Activated CD4-positive, alpha-beta T cell treated with anti-CD3 and anti-CD28 coated beads, Interleukin-2, amount 50 U/mL, for 4 hours (primary cell): ENCODE measurements at places on chromosomes 6 and 20.

DNA sequence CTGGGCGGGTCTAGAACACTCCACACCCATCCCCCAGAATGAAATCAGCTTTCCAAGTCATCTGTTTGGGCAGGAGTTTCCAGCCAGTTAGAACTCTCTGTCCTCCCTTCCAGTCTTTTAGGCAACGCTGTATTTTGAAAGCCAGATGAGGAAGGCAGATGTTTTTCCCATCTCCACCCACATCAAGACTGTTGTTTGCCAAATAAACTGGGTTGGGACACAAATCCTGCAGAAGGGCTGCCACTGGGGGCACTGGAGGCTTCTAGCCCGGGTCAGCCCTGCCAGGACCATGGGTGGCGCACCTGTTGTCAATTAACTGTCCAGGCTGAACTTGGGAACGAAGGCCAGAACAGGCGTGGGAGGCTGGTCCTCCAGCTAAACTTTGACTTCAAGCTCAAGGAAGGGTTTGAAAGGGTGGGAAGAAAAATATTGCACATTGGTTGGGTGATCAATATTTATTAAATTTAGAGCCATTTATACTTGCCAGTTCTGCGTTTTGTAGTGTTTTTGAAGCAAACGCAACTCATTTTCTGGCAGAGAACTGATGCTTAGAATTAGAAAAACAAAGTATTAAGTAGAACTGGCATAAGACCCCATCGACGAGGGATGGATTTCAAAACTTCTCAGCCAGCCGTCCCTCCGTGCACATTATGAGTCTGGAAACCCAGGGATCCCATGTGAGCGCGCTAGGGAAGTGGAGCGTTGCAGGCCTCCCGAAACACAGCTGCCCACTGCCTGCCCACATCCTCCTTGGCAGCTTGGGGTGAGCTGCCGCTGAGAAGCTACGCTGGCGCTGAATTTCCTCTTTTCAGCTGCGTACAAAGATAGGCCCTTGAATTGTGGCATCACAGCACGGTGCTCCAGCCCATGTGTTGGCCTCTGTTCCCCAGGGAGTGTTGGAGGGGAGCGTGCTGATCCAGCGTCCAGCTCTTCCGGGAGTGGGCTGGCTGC lies 297.4 kb downstream of the QKI start:
- DNase-seq = no peak

DNA sequence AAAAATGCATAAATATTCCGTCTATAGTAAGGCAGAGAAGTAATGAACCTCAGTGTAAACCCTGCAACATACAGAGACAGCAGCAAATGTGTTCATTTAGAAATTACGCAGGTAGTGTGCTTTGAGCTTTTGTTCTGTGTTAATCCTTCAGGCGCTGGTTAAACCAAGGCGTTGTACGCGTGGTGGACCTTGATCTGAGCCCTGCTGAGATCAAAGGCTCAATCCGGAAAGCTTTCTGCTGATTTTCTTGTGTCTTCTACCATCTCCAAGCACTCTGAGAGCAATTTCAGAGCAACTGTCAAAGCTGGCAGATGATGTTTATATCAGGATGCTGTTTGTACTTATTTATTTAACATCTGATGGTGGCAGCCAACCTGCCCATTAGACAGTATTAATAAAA lies 382.8 kb downstream of the CDH26 start:
- DNase-seq = no peak

DNA sequence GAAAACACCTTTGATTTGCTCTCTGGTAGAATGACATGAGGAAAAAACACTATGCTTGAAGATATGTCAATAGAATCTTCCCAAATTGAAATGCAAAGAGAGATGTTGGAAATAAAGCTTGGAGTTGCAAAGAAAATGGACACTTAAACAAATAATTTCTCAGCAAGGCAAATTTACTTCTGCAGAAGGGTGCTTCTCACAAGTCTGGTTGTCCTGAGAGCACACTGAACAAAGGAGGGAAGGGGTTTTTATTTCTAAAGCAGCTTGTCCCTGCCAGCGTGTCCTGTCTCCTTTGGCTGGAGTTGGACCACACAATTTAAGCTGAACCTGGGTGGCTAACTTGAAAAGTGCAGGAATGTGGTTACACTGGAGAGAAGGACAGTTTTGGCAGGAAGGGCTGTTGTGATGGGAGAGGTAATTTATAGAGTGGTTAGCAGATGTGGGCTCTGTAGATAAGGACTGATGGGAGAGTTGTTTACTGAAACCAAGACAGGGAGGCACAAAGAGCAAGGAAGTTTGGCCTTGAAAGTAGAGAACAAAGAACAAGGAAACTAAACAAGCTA lies 454.6 kb upstream of the EYS start:
- no peak for DNase-seq

DNA sequence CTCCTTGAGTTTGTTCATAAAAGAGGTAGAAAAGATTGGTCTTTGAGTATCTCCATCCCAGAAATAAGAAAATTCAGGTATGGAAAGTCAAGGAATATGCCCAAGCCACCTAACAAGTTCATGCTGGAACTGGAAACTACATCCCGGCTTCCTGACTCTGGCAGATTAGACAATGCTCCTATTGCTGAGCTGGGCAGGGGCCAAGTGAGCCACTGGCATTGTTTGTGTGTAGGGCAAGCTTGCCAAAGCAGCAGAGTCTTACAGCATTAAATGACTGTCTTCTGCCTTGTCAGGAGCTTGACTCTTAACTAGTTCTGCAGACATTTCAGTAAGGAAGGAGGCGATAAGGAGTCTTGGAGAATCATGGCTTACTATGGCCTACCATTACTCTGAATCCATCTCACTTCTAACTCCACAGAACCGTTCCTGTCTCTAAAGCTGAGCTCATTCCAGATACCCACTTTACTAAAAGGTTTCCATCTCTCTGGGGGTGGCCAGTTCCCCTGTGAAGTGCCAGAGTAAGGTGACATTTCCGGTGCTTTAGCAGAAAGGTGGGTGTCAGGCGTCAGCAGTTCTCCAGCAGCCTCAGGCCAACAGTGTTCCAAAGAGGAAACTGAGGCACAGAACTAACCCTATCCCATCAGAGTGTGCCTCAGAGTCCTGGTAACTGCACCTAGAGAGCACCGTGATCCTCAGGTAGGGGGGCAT lies 30.1 kb downstream of the PRDM1 start:
- no peak for DNase-seq

GRCh38 chr6:92485487-92485886 lies 933.9 kb downstream of the EPHA7 start:
- no peak for DNase-seq

DNA sequence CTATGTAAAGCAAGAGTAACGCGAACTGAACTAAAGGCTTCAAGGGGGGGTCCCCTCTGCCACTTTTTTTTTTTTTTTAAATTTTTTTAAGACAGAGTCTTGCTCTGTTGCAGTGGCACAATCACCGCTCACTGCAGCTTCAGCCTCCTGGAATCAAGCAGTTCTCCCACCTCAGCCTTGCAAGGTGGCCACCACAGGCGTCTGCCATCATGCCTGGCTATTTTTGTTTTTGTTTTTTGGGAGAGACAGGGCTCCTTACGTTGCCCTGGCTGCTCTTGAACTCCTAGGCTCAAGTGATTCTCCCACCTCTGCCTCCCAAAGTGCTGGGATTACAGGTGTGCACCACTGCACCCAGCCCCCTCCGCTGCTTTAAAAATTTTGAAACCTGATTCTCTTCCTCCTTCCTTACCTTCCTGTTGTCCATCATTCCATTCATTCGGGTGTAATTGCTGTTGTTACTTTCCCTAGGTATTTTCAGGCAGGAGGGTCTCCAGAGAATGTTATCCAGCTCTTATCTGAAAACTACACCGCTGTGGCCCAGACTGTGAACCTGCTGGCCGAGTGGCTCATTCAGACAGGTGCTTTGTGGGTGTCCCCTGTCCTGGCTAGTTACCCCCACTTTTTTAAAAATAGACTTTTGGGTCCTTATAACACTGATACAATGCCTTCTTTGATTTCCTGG lies 5.4 kb downstream of the NELFCD start:
- no peak for DNase-seq

DNA sequence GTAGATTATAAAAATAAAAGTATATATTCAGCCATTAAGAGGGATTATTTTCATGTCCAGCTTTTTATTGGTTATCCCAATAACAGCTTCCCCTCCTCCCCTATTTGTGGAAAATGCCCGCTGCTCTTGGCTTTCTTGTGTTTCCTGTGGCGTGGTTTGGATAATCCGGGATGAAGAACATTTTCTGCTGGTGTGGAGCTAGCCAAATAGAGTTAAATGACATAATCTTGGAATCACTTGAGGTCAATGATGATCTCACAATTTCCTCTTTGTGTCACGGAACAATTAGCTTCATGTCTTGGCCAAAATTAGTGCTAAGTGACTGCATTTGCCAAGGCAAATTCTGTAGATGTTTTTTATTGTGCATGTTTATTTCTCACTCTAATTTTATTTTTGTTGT lies 394.0 kb downstream of the LAMA2 start:
- DNase-seq = no peak

GRCh38 chr20:62069741-62070216 lies 4.1 kb upstream of the TAF4 start:
- DNase-seq = no peak

- DNase-seq = no peak
Observed at GRCh38 chr6:42565823-42566613, 2.2 kb downstream of the UBR2 start.

DNA sequence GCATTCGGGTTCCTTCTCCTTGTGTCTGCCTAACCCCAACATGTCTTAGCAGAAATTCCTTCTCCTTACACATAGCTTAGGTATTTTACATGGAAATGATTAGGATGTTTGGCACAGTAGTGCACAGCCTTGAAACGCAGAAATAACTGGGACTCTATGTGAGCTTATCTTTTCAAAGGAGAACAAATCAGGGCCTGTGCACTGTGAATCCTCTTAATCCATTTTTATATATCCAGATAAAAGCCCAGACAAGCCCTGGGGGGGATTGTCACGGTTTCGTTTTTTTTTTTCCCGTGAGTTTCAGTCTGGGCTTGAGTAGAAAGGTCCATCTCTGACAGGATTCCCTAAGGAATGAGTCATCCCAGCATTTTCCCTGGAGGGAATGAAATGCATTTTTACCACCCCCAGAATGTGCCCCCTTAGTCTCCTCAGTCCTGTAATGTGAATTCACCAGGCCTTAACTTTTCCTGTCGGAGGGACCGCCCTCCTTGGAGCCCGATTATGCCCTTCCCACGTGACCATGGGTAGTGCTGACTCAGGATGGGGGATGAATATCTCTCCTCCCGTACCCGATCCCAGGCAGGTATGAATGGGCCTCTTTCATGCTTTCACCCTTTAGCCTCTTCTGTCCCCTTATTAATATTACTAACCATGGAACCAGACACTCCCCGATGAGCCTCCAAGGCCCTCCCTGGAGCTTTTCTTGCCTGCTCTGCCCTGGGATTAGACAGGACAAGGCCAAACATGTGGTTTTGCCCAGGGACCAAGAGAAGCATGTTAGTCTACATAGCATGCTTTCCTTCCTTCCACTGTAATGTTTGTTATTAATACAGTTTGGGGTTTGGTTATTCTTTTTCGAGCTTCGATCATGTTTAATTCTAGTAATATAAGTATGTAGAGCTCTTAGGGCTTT lies 23.9 kb upstream of the NAA20 start:
- DNase-seq = no peak

GRCh38 chr20:634148-634925 lies 18.7 kb downstream of the SRXN1 start:
- DNase-seq = no peak

GRCh38 chr6:111838749-111839484 lies 34.3 kb downstream of the FYN start:
- DNase-seq = no peak

GRCh38 chr6:82869493-82869892 lies 196.1 kb downstream of the UBE3D start:
- no peak for DNase-seq

DNA sequence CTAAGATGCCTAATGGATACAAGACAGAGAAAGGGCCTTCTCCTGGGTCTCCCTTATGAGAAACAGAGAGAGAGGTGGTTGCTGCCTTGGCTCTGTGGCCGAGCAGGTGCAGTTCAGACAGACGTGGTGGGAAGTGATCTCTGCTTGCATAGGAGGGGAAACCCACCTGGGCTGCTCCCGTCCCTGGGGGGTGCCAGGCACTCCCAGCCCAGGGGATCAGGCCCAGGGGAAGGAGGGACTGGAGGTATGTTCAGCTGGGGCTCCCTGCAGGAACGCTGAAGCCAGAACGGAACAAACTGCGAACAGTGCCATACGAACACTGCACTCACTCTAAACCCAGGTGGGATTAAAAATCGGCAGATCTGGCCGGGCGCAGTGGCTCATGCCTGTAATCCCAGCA lies 35.7 kb upstream of the OVOL2 start:
- no peak for DNase-seq

DNA sequence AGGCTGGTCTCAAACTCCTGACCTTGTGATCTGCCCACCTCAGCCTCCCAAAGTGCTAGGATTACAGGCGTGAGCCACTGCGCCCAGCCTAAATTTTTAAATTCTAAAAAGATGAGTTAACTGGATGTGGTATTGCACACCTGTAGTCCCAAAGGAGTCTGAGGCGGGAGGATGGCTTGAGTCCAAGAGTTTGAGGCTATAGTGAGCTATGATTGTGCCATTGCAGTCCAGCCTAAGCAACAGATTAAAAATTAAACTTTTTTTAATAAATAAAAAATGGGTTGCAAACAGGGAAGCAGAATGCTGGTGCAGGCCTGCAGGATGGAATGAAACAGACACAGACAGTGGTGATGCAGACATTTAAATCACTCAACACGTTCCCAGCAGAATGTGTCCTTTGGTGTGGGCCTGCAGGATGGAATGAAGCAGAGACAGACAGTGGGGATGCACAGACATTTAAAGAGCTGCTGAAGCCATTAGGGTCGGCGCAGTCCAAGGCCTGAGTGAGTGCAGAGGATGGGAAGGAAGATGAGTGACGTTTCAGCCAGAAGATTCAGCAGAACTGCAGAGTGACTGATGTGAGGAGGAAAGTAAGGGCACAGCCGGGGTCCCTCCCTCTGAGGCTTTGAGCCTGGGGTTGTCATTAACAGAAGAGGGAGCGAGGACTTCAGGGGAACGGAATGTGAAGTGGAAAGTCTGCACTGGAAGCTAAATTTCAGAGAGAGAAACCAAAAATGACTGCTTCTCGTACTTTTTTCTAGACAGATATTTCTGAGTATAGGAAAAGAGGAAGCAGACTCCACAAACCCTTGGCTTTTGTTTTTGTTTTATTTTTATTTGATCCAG lies 117.5 kb downstream of the RIN2 start:
- DNase-seq = no peak

DNA sequence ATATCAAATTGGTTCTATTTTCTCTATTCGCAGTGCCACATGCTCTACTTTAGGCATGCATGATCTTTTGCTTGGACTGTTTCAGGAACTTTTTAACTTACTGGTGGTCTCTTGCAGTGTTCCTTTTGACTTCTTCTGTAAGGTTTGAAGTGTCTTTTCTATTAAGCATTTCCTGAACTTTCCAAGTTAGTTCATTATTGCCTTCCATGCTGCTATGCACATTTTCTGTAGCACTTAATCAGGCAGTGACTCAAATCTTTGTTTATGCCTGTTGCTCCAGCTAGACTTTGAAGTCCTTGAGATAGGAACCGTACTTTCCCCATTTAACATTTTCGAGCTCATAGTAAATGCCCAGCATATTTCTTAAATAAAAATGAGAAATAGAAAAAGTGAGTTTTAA lies 52.2 kb downstream of the FAM83B start:
- no peak for DNase-seq
